ENCODE measurements at places on chromosomes 11 and 22. TPM values are rescaled to one million over a fixed set of nuclear protein-coding genes. Genes with fewer than 3 reads are reported as not detected.
A peak's percentile ranks its signal among the peaks of the same experiment; 100 is the strongest.

DNA sequence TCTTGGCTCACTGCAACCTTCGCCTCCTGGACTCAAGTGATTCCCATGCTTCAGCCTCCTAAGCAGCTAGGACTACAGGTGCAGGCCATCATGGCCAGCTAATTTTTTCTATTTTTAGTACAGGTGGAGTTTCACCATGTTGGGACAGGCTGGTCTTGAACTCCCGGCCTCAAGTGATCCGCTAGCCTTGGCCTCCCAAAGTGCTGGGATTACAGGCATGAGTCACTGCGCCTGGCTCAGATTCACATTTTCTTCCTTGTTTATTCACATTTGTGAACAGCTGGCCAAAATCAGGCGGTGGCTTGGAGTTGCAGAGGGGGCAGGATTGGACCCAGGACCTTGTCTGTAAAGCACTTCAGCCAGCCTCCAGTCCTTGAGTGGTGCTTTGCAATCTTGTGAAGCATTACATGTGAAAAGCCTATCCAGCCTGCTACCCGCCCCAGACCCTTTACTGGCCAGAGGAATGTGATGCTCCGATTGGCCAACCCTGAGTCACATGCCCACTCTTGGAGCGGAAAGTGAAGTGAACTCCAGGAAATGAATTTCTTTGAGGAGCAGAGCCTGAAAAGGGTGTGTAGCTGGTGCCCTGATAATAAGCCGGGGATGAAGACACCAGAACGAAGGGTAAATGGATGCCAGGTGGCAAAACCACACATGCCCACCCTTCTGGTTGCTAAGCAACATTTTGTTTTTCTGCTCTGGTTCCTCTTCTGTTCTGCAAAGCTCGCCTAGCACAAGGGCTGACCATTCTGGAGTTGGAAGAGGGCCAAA, 62.6 kb upstream of the PTPRJ start:
- peak; percentile 85 for DNase-seq
- no peaks in the 10 kb centered on the region for H3K27me3 ChIP-seq
- peak overlapping the region; percentile 7 for H3K4me3 ChIP-seq
- H3K27ac ChIP-seq, result peak overlapping the region; percentile 50
- no peaks in the 10 kb centered on the region for H3K36me3 ChIP-seq
- peaks cover 35% of the 10 kb centered on the region for H3K4me1 ChIP-seq

DNA sequence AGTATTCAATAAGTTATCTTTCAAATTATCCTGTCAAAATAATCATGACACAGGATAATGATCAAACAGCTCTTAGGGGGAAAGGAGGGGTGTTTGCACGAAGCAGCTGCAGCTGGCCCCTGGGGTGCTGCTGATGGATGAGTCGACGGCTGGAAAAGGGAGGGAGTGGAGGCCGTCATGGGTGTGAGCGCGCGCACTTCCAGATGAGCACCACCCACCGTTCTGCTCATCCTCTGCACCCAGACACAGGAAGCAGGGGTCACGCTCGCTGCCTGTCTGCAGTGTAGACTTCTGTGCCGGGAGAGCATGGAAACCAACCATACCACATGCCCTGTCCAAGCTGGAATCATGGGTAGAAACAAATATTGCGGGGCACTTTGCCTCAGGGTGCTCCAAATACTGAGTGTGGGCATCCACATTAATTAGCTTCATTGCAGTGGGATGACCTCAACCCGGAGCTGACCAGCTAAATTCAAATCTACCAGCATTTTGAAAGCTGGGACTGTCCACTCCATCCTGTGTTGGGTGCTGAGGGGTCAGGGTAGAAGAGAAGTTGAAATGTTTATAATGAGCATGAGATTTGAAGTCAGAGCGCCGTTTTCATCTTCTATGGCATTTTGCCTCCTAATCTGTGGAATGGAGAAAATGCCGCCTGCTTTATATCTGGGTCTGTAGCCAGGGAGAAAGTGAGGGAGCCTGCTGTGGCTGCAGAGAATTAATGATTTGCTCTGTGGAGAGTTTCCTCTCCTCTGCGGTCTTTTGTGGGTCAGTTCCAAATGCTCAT, 802.4 kb downstream of the TBC1D22A start:
- H3K36me3 ChIP-seq, result no peaks in the 10 kb centered on the region
- H3K4me3 ChIP-seq, result no peak overlapping the region
- no peaks in the 10 kb centered on the region for H3K4me1 ChIP-seq
- no peaks in the 10 kb centered on the region for H3K27me3 ChIP-seq
- no peak overlapping the region for H3K27ac ChIP-seq

DNA sequence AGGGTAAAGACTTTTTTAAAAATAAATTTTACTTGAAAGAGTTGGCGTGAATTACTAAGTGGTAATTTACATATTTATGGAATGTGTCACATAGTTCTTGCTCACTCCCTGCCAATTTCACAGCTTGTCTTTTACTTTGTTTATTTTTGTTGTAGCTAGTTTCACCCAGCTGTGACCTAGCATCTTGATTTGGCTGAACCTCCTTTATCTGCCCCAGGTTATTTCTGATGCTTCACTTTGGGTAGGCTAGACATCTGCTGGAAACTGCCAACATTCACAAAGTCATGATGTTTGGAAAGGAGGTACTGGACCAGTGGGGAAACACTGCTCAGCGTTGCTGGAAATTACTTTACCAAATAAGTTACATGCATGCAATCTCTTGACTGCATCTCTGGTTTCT, 1676.0 kb upstream of the RAG2 start:
- no peak overlapping the region for H3K4me3 ChIP-seq
- no peaks in the 10 kb centered on the region for H3K4me1 ChIP-seq
- no peak overlapping the region for H3K27ac ChIP-seq
- DNase-seq, result no peak
- H3K36me3 ChIP-seq, result no peaks in the 10 kb centered on the region
- H3K27me3 ChIP-seq, result no peaks in the 10 kb centered on the region

DNA sequence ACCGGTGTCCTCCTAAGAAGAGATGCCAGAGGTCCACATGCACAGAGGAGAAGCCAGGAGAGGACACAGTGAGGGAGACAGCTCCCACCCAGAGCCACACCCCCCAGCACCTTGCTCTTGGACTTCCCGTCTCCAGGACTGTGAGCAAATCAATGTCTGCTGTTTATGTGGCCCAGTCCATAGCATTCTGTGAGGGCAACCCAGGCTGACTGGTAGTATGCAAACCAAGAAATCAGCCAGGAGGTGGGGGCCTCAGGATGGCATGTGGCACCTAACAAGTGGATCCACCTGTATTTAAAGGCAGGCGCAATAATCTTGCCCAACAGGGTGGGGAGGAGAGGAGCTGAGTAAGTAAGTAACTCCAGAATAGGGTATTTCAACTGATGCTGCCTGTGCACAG, 136.4 kb downstream of the BRD1 start:
- no peaks in the 10 kb centered on the region for H3K4me1 ChIP-seq
- H3K4me3 ChIP-seq, result no peak overlapping the region
- H3K27me3 ChIP-seq, result peaks cover 46% of the 10 kb centered on the region
- no peak for DNase-seq
- no peaks in the 10 kb centered on the region for H3K36me3 ChIP-seq

DNA sequence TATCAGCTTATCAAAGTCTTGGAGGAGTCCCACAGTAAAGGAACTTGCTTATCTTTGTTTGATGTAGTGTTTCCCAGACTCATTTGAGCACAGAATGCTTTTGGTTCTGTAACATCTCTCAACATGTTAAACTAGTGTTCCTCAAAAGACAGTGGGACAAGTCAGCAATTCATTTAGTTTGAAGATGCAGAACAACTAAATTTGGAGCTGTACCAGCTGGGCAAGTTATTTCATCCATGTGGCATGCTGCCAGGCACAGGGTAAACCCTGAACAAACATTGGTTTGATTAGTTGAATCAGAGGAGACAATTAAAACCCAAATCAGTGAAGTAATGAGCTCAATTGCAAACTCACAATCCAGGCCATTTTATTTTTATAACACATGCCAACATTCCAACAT, 141.2 kb downstream of the CSNK2A3 start:
- no peak overlapping the region for H3K27ac ChIP-seq
- DNase-seq, result no peak
- no peaks in the 10 kb centered on the region for H3K4me1 ChIP-seq
- no peak overlapping the region for H3K4me3 ChIP-seq
- no peaks in the 10 kb centered on the region for H3K36me3 ChIP-seq
- H3K27me3 ChIP-seq, result no peaks in the 10 kb centered on the region

DNA sequence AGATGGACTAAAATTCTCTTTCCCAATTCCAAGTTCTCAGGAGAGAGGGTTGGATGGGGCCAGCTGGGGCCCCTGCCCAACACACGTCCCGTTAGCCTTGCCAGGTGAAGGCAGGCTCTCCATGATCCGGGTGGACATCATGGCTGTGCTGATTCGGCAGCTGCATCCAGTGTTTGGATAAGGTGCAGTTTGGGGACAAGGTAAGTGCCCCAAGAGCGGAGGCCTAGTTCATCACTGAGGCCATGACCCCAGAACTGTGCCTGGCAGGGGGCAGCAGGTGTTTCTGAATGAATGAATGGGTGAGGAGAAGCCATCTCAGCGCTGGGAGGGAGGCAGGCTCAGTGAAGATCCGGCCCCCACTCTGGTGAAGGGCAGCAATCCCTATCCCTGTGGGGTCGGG, 520.4 kb downstream of the TBC1D22A start:
- peaks cover 7% of the 10 kb centered on the region for H3K27me3 ChIP-seq
- H3K4me3 ChIP-seq, result no peak overlapping the region
- no peak for DNase-seq
- no peaks in the 10 kb centered on the region for H3K36me3 ChIP-seq
- no peaks in the 10 kb centered on the region for H3K4me1 ChIP-seq

- peaks cover 45% of the 10 kb centered on the region for H3K4me1 ChIP-seq
- H3K4me3 ChIP-seq, result peak within 1 kb of the TSS; percentile 36
- H3K27ac ChIP-seq, result peak within 1 kb of the TSS; percentile 85
- peaks cover 32% of the 10 kb centered on the region for H3K36me3 ChIP-seq
- no peak for DNase-seq
Measured at GRCh38 chr22:30245985-30246813, at the start of gene LIF. LIF (minus strand) TSS chr22:30246759; CDS start chr22:30246695, 64 bp downstream.

DNA sequence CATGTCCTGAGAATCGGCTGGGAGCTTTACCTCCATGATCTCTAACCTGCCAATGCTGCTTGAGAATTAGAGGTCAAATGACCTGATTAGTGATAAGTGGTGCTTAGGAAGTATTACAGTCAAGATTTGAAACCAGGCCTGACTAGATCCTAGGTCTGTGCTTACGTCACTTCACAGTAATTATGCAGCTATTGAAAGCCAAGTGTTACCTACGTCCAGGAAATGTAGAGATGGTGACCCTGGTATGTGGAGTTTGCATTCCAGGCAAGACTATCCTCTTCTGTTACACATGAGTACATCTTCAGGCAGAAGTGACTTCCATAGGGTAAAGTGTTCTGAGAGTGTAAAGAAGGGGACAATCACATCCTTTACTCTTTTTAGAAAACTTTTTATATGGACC, 530.4 kb upstream of the TENM4 start:
- no peaks in the 10 kb centered on the region for H3K4me1 ChIP-seq
- no peaks in the 10 kb centered on the region for H3K36me3 ChIP-seq
- no peak overlapping the region for H3K27ac ChIP-seq

GRCh38 chr11:6387811-6388599, 2.3 kb upstream of the SMPD1 start:
- no peak overlapping the region for H3K4me3 ChIP-seq
- H3K36me3 ChIP-seq, result no peaks in the 10 kb centered on the region
- H3K27me3 ChIP-seq, result no peaks in the 10 kb centered on the region
- no peak overlapping the region for H3K27ac ChIP-seq

GRCh38 chr22:50016988-50017700, 4.6 kb upstream of the IL17REL start:
- H3K4me1 ChIP-seq, result no peaks in the 10 kb centered on the region
- no peaks in the 10 kb centered on the region for H3K36me3 ChIP-seq
- DNase-seq, result no peak

DNA sequence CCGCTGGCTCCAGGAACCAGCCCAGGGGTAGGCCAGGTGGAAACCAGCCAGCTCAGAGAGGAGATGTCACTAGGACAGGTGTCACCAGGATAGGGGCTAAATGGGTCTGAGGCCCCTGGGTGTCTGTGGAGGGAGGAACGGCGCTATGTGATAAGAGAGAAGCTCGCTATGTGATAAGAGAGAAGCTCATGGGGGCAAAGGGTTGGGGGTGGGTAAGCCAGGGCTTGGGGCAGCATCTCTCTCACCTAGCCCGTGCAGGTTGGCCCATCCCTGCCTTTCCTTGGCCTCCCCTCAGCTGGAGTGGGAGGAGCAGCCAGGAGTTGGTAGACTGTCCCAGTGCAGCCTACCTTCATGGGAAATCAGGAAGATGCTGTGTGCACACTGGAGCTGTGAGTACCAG, 26.5 kb upstream of the SUSD2 start:
- peaks cover 18% of the 10 kb centered on the region for H3K4me1 ChIP-seq
- peak overlapping the region; percentile 55 for H3K4me3 ChIP-seq
- no peak overlapping the region for H3K27ac ChIP-seq
- H3K27me3 ChIP-seq, result no peaks in the 10 kb centered on the region

- peak overlapping the region; percentile 68 for H3K4me3 ChIP-seq
- no peaks in the 10 kb centered on the region for H3K27me3 ChIP-seq
- H3K4me1 ChIP-seq, result peaks cover 13% of the 10 kb centered on the region
- no peaks in the 10 kb centered on the region for H3K36me3 ChIP-seq
- H3K27ac ChIP-seq, result peak overlapping the region; percentile 85
Measured at GRCh38 chr11:71251151-71251721, 1.1 kb downstream of the SHANK2 start.

GRCh38 chr22:44530569-44530968, 32.5 kb upstream of the RTL6 start:
- H3K4me3 ChIP-seq, result no peak overlapping the region
- H3K36me3 ChIP-seq, result no peaks in the 10 kb centered on the region
- no peak for DNase-seq
- H3K4me1 ChIP-seq, result no peaks in the 10 kb centered on the region

- no peak overlapping the region for H3K4me3 ChIP-seq
- H3K27ac ChIP-seq, result no peak overlapping the region
- H3K4me1 ChIP-seq, result no peaks in the 10 kb centered on the region
- no peaks in the 10 kb centered on the region for H3K27me3 ChIP-seq
Measured at GRCh38 chr11:90178751-90179150, 44.1 kb downstream of the CHORDC1 start.

DNA sequence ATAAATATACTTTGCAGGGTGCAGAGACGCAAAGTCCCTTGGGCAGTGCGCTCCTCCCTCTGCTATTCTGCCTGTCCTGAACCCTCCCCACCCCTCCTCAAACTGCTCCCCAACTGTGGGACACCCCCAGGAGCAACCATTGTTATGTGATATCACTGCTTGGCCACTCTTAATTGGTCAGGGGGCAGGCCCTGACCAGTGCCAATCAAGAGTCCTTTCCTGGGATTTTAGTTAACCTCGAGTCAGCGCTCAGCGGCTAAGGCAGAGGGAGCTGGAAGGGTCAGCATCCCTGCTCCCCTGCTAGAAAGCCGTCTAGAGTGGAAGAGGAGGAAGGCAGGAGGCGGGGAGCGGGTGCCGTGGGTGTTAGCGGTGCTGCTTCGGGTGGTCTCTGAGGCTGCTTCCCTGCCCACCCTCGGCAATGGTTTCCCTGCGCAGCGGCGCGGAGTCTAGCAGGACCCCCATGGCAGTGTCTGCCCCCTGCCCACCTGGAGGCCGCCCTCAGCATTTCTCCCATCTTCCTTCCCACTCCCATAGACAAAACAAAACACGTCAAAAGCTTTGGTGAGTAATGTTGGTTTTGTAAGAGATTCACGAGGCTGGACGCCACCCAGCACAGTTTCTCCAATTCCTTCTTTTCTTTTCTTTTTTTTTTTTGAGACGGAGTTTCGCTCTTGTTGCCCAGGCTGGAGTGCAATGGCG, 38.4 kb upstream of the A4GALT start:
- H3K27me3 ChIP-seq, result no peaks in the 10 kb centered on the region
- no peak overlapping the region for H3K4me3 ChIP-seq
- DNase-seq, result no peak
- peaks cover 25% of the 10 kb centered on the region for H3K4me1 ChIP-seq
- H3K27ac ChIP-seq, result no peak overlapping the region

Gene SLC22A8
- total RNA-seq, result not detected

Gene ZP1
- not detected for total RNA-seq

Gene MMP12
- not detected for total RNA-seq

Gene CCDC81
- 0.69 TPM for total RNA-seq

Gene PNPLA3
- 7.3 TPM for total RNA-seq

Gene NCF4
- 0.37 TPM for total RNA-seq
